Left lung (tissue), 14 donors: ENCODE measurements at places on chromosomes 13 and 19.

DNA sequence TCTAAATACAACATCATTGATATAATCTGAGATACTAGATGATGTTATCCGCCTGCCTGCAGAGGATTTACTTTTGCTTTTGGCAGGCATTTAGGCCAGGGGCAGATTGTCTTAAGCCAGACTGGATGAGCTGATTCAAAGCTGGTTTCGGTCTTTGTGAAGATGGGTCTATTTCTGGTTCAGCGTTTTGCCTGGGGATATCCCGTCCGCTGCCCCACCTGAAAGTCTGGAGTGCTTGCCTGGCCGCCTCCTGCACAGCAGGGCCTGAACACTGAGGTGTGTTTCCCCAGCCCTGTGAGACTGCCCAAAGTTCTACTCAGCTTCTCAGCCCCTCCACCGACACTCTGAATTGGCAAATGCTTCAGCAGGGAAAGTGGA, 149.7 kb downstream of the KATNAL1 start:
- no peak for DNase-seq

DNA sequence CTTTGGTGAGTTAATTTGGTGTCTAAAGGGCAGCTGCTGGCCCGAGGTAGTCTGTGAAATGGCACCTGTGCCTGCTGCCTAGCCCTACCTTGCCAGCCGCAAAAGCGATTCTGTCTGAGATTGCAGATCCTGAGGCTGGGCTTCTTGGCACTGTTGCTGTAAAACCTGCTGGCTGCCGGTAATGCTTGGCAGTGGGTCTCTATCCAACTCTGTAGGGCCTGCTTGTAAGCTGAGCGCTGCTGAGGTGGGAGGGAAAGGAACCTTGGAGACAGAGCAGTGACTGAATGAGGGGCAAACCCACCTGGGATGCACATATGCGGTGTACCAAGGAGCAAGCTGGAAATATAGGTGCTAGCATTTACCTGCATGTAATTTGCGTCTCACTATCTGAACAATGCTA, 11.7 kb downstream of the LCP1 start:
- no peak for DNase-seq

- DNase-seq: peak; percentile 53
Measured at GRCh38 chr19:49355909-49356353, 6.3 kb downstream of the TEAD2 start.

GRCh38 chr13:51595416-51595815, 11.2 kb downstream of the WDFY2 start:
- no peak for DNase-seq

DNA sequence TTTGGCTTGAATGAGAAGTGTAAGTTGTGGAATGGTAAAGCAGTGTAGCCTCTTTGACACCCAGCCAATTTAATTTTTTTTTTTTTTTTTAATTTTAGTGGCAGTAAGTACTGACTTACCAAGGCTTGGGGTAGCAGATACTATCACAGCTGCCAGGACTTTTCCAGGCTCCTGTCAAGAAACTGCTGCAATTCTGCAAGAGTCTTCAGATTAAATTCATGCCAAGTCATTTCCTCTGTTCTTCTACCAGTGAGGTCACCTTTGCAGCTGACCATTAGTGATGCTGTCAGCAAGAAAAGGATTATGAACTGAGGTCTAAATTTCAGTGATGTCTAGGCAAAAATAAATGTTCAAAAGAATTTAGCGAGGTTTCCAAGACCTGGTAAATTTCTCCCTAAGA, 91.2 kb downstream of the GGACT start:
- DNase-seq: no peak

DNA sequence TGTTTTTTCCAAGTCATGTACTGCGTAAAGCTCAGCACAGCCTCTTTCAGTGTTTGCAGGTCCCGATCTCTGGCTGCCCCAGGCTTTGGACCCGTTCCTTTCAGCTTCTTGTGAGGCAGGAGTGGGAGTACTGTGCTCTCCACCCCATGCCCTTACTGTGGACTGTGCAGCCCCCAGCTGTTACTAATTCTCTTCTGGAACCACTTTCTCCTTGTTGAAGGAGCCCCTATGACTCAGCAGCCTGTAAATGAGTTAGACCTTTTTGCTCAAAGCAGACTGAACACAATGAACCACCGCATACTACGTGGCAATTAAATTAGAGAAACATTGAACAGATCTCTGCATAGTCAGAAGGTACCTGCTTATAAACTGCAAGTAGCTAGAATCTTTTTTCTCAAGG, 39.0 kb downstream of the SERTM1 start:
- DNase-seq: no peak

- no peak for DNase-seq
Measured at GRCh38 chr13:31167490-31167889, 5.8 kb upstream of the HSPH1 start.

DNA sequence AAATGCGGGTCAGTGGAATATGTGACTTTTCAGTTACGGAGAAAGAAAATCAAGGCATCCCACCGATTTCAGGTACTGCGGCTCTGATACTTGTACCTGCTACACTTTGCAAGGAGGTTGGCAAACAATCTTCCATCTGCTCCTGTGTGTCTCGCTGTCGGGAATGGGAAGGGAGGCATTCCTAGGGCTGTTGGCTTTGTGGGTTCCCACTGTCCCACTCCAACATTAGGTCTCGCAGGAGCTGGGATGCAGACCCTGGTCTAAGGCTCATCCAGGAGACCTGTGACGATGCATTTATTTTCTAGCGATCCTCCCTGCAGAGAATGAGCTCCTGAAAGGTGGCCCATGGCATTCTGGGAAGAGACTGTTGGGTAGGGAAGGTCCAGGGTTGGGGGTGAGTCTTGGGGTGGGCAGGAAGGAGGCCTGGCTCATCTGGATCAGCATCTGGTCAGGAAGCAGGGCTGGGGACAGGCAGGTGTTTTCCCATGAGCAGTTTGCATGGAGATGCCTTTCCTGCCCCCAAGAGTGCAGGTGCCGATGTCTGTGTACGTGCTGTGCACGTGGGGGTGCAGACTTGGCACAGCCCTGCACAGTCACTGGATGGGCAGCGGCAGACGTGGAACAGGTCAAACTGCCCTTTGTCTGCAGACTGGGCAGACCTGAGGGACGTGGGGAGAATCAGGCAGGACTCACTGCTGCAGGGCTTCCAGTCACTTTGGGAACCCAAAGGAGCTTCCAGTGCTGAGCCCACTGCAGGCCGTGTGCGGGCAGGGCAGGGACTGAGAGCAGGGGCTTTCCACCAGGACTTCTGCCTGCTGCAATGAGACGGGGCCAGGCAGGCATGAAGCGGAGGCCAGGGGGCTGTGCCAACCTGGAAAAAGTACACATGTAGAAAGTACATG, 152.4 kb downstream of the TEX29 start:
- no peak for DNase-seq

DNA sequence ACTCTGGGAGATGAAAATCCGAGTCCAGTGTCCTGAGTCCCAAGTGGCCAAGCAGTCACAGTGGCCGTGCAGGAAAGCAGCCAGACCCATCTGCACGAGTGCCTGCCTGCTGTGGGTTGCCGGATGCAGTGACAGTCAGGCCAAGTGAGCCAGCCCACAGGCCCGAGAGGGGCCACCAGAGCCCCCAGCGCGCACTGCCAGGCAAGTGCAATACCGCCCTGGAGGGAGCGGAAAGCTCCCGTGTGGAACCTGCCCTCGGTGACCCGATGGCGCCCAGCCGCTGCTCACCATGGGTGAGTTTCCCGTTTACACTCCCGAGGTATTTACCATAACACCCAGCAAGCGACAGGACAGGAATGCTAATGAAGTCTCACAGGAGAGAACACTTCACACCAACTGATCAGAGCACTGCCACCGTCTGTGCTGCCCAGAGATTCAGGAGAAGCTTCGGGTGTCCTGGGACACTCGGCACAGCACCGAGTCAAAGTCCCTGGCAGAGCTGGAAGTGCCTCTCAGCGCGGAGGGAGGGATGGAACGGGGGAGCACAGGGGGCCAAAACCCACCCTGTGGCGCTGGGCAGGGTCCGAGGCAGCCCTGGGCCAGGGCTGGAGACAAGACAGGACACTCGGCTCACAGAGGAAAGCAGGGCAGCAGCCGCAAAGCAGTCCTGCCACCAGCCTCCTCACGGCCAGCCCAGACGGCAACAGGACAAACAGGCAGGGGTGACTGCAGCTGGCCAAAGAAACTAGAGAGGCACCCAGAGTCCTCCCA, 21.3 kb upstream of the TINCR start:
- DNase-seq: no peak

DNA sequence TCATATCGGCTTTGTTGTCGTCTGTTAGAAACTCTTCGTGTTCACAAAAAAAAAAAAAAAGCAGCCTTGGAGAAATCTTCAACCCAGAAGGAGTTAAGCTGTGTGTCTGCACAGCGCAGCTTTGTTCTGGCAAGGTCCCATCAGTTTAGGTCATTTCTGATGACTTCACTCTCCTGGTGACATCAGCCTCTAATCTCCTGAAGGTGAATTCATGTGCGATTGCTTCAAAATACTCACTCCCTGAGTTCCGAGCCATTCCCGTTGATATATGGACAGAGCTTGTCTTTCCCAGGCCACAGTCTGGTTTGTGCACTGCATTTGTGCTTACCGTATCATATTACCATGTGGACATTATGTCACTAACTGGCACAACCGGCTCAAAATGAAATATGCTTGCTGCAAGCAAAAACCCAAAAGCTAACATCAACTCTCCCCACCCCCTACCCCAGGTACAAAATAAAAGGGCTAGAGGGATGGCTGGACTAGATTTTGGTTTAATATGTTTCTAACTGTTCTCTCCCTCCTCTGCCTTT, 342.4 kb downstream of the KCNRG start:
- peak; percentile 89 for DNase-seq

- DNase-seq: no peak
Measured at GRCh38 chr19:30802424-30803013, 430.3 kb downstream of the ZNF536 start.

GRCh38 chr19:12872941-12873890, 8.0 kb downstream of the DNASE2 start:
- no peak for DNase-seq

GRCh38 chr19:5718037-5718578, 1.8 kb downstream of the LONP1 start:
- DNase-seq: no peak

GRCh38 chr19:41859618-41860418, at the start of gene RPS19:
TSS of gene RPS19 (plus strand) at chr19:41860255. CDS start at chr19:41860775, 520 bp downstream.
- peak; percentile 98 for DNase-seq

- no peak for DNase-seq
Measured at GRCh38 chr13:111943229-111943795, 123.6 kb upstream of the SOX1 start.

- DNase-seq: peak; percentile 92
Measured at GRCh38 chr13:112768795-112769481, 79.1 kb downstream of the ATP11A start.

DNA sequence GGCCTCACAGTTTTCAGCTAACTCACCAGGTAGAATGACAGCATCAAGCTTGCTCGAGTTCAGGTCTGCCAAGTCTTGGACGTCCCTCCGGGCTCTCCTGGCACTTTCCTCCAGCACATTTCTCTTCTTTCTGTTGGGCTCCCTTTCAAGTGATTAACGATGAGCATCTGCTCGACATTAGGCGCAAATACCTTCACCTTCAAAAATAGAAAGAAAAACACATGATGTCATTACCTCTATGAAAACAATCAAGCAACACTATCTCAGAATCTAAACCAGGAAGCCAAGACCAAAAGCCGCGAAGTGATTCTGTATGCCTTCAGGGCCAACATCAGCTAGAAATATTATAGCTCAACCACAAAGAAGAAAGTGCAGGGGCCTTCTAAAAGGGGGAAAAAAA, 15.4 kb upstream of the CLN5 start:
- DNase-seq: no peak

DNA sequence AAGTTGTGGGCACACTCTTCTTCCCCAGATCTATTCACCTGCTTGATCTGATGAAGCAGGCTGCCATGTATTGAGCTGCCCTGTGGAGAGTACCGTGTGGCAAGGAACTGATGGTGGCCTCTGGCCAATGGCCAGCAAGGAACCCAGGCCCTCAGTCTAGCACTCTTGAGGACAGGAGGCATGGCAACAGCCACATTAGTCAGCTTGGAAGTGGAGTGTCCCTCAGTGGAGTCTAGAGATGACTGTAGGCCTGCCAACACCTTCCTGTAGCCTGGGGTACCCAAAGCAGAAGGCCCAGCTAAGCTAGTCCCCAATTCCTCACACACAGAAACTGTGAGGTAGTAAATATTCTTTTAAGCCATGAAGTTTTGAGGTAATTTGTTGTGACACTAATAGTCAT, 412.5 kb downstream of the DACH1 start:
- no peak for DNase-seq

DNA sequence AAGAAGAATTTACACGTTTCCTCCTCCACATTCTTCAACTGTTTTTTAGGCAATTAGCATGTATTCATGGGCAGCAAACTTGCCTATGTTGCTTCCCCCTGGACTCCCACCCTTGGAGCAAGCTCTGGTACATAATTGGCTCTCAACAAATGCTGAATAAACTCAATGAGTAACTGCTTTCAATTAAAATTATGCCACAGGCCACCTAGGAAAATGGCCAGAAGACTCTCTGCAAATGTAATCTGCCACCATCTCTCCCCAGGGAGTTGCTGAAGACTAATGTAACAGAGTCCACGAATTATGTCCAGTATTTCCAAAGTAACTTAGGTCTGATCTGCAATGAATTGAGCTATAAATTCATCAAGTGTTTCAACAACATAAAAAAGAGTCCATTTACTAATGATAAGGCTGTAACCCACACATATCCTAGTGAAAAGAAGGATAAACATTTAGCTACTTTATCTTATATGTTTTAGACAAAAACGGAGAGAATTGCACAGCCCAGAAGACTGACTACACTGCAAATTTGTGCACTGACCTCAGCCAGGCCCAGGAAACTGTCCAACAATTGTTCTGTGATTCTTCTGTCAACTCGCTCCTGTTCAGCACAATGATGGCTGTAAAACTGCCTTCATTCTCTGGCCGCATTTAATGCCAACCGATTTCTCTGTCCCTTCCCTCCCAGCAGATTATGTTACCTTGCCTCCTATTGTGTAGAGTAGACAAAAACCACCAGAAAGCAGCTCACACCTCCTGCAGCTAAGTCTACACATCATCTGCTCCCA, 808.6 kb upstream of the ARGLU1 start:
- no peak for DNase-seq

GRCh38 chr13:31042481-31043165, 110.2 kb downstream of the TEX26 start:
- no peak for DNase-seq

GRCh38 chr13:72424059-72424458, 303.4 kb downstream of the MZT1 start:
- no peak for DNase-seq

GRCh38 chr19:45952686-45953505, 20.8 kb downstream of the NOVA2 start:
- no peak for DNase-seq

DNA sequence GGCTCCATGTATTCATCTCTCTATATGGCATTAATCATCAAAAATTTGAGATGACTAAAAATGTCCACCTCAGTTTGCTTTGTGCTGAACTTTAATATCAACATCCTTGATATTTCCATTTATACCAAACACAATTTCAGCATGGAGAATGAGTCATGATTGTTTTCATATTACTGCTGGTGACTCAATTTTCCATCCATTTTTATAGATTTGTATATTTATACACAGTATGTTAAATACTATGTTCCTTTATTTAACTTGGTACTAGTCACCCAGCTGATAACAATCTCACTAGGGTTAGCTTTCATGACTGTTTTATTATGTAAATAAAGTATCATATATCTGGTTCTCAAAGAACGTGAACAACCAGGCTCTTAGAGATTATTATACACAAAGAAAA, 1255.1 kb downstream of the SLITRK1 start:
- no peak for DNase-seq
